ENCODE measurements at places on chromosomes 5 and 9.

- DNase-seq, result no peak
Measured at GRCh38 chr9:137660144-137660543, 41.3 kb downstream of the EHMT1 start.

DNA sequence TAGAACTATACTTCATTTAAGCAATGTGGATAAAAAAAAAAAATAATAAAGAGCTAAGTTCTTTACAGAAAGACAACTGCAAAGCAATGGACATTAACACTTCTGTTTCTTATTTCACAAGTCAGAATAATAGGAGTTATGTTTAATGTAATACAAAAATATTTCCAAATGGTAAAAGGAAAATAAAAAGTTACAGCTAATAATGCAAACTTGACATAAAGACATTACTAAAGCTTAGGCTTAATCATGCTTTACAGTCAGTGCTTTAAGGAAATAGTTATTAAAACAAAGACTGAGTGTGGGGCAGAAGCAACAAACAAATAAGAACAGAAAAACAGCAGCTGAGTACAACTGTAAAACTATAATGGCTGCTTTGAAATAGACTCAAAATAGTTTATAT, 56.7 kb downstream of the ZFR start:
- DNase-seq, result no peak

GRCh38 chr9:133384736-133385321, 8.7 kb downstream of the STKLD1 start:
- no peak for DNase-seq

GRCh38 chr5:19534751-19535150, 453.2 kb downstream of the CDH18 start:
- DNase-seq, result no peak

GRCh38 chr9:72924154-72924790, 28.6 kb downstream of the ALDH1A1 start:
- no peak for DNase-seq

DNA sequence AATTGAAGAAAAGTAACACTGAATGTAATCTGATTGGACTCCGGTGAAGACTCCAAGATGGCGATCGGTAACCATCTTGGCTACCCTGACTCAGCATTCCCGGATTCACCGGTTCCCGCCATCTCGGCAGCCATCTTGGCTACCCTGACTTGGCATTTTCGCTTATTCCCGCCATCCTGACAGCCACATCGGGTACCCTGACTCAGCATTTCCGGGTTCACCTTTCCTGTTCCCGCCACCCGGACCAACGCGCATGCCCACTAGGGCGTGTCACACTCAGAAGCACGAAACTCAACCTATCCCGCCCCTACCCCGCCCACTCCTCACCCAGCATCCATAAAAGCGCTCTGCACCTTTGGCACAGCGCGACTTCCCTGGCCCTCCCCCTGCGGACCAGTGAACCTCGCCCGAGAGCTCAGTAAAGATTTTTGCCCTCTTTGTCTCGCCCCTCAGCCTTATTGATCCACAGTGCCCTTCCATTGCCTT, 17.2 kb downstream of the SPTLC1 start:
- DNase-seq, result no peak

DNA sequence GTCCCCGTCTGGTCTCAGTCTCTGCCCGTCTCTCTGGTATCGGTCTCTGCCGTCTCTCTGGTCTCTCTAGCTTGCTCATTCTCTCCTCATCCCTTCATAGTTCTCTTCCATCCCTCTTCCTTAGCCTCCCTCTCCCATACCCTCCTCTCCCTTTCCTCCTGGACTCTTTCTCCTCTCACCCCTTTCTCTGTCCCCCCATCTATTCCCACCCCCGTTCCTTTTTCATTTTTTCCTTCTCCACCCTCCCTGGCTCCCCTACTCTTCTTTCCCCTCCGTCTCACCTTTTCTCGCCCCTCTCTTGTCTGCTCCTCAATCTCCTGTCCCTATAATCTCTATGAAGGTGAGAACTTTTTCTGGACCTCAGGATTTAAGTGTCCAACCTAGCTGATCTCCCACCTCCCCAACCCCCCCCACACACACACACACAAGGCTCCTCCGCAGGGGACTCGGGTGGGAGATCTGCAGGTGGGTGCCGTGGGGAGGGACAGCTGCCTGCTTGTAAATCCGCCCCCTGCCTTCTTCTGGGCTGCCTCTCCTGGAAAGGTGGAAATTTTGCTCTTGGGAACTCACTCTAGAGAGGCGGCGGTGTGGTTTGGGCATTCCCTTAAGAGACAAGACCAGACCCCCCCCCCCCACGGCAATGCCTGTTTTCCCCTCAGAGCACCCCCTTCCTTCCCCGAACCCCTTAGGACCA, 953 bp downstream of the UBE2QL1 start:
- no peak for DNase-seq

GRCh38 chr9:107018861-107019545, 156.0 kb downstream of the ZNF462 start:
- peak; percentile 4 for DNase-seq

DNA sequence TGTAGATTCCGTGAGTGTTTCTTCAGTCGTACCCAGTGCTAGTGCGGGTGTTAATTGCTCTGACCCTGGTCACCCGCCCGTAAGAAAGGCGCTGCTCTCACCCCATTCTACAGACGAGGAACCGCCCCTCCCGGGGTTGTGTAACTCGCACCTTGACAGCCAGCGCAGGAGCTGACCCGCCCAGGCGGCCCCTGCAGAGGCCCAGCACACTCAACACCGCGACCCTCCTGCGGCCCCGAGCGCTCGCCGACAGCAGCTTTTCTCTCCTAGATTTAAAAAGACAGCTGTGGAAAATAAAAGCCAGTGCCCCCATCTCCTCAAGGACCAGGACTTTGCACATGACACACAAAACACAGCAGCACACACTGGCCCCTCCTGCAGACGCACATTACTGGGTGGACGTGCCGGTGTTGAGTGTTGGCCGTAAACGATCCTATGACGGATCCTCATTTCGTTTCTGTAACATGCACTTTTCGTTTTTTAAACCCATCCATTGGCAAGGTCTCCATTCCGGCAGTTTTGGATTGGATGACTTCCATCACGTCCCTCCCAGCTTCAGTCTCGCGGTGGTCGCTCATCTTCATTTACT, 22.9 kb downstream of the OR2V2 start:
- no peak for DNase-seq

DNA sequence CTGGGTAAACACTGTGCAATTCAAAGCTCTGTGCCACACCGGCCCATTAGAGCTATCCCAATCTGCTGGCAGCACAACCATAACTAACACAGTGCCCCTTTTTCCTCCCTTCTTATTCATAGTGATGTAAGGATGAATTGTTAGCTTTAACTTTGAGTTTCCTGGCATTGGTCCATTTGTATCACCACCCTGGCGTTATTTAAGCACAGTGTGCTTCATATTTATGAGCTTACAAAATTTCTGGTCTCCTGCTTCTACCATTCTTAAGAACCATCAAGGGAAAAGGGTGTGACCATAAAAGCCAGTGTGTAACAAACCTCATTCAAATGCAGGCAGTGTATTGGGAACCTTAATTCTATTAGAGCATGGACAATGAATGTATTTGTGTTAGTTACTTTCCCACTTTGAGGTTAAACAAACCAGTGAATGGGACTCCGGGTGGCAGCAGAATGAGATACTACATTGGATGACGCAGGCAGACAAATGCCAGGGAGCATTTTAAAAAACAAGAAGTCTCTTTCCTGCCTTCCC, 222.6 kb downstream of the TMEM161B start:
- no peak for DNase-seq

- DNase-seq, result no peak
Measured at GRCh38 chr9:30928045-30928444, 1456.4 kb upstream of the ACO1 start.

DNA sequence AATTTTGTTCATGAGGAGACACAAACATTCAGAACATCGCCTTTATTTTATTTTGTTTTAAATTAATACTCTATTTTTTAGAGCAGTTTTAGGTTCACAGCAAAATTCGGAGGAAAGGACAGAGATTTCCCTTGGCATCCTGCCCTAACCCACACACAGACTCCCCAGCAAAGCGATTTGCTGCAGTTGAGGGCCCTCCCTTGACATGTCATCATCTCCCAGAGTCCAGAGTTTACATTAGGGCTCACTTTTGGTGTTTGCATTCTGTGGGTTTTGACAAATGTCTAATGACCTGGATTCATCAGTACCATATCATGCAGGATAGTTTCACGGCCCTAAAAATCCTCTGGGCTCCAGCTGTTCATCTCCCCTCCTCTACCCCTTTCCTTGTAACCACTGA, 33.6 kb upstream of the COL5A1 start:
- DNase-seq, result no peak

- DNase-seq, result no peak
Measured at GRCh38 chr5:173554038-173554955, 62.2 kb downstream of the BOD1 start.

DNA sequence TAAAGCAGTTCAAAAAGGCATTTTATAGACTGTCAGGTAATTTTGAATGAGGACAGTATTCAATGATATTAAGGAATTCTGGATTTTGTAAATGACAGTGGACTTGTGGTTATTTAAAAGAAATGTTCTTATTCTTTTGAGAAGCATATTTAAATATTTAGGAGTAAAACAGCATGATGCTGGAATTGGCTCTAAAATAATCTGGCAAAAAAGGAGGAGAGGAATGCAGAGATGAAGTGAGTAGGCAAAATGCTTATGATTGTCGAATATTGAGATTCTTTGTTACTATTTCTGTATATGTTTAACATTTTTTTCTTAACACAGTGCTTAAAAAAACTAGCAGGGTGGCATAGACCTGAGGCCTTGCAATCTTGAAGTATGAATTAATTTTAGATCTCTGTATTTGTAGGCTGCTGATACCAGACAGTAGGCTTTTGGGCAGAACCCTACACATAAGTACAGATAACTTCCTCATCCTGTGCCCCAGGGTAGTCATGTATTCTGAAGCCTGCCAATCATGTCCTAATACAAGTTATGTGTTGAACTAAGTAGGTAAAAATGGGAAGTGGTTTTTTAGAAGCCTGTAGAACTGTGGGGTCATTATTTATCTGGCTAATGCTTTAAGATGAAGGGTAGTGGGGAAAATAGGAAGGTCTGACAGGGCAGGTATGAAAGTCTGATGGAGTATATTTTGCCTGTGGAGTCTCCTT, 9.4 kb downstream of the CD180 start:
- no peak for DNase-seq

DNA sequence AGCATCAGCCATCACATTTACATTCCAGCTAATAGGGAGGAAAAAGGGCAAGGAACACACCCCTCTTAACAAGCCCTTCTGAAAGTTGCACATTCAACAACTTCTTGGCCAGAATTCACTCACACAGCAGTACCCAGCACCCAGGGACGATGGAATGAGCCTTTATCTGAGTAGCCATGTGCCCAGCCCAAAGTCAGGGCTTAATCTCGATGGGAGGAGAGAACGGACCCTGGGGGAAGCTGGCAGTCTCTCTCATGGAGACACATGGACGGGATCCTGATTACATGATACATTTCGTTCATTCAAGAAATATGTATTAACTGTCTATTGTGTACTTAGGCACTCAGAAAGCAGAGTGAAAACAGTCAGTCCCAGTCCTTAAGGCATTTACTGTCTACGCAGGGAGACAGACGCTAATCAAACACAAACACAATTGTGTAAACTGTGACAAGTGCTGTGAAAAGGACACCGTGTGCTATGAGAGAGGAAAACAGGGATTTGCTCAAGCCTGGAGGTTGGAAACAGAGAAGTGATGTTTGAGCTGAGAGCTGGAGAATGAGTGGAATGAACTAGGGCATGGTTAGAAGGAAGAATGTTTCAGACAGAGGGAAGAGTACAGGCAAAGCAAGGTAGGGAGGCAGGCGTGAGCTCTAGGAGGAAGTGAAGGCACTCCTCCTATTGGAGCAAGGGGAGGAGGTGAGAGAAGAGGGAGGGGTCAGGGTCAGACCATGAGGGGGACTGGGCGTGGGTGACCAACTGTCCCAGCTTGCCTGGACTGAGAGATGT, 7.4 kb downstream of the OTULINL start:
- DNase-seq, result no peak

DNA sequence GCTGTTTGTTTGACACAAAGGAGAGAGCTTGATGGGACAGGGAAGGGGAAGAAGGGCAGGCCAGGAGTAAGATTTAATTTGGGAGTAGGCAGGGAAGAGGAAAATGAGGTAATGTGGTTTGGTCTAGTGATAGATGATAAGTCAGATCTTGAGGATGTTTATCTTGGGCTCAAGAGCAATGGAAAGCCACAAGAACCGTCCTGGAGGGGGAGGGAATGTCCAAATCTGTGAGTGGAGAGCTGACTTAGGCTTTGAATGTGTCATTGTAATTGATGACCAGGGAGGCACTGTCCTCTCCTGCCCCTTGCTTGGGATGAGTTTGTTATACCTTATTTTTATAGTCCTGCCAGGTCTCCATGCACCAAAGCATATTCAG, 37.5 kb downstream of the MAMDC2 start:
- no peak for DNase-seq

DNA sequence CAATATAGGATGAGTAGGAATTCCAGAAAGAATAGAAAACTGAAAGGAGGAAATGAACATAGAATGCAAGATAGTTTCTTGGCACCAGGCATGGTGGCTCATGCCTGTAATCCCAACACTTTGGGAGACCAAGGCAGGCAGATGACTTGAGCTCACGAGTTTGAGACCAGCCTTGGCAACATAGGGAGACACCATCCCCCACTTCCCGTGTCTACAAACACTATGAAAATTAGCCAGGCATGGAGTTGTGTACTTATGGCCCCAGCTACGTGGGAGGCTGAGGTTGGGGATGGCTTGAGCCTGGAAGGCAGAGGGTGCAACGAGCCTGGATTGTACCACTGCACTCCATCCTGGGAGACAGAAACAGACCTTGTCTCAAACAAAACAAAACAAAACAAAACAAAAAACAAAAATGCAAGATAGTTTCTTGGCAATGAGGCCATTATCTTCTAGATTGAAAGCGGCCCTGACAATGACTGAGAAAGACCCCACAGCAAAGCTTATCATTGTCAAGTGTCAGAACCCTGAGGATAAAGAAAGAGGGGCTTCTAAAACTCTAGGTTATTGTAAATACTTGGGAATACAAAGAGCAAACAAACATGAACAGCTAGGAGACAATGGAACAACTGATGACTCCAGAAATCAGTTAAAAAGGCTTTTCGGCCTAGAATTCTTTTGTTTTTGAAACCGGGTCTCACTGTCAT, 9.2 kb downstream of the SQSTM1 start:
- DNase-seq, result no peak

DNA sequence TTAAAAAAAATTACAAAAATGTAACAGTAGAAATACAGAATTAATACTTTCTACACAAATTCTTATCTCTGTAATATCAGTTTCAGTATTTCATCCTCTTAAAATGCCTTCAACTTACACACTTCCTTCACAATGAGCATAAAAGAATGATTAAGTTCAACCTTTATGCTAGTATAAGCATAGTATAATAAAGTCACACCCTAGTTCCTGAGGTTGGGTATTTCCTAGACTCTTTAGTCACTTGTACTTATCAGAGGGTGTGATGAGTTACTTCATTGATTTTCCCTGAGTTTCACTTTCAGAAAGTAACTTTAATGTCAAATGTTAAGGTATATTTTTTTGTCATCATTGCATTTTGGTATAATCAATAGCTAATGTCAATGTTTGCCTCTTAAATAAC, 302.4 kb downstream of the PDE4D start:
- DNase-seq, result no peak
